Stimulated activated CD4-positive, alpha-beta T cell treated with anti-CD3 and anti-CD28 coated beads, Interleukin-15, amount 100 ng/mL, for 1 hour (primary cell): ENCODE measurements at places on chromosomes 1 and 21.
A peak's percentile ranks its signal among the peaks of the same experiment; 100 is the strongest.

DNA sequence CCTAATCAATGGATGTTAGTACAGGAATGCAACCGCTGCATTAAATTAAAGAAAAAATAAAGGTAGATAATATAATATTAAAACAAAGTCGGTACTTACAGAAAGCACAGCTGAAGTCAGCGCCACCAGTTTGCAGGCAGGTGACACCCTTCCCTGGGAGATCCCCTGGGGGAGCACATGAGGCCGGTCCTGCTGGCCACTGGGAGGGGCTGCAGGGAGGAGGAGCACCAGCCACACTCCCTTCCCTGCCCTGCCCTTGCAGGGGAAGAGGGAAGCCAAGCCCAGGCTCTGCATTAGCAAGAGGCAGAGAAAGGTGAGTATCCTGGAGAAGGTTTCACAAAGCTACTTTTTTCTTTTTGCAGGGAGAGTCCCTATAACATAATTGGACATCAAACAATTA is 507.0 kb downstream of the AJAP1 start:
- DNase-seq: no peak

GRCh38 chr1:178121883-178122282 is 28.0 kb downstream of the RASAL2 start:
- no peak for DNase-seq

- peak; percentile 26 for DNase-seq
Observed at GRCh38 chr1:42380586-42381279, at the start of gene RIMKLA. Gene RIMKLA (plus strand): TSS chr1:42380792. CDS start chr1:42380935, 143 bp downstream.

DNA sequence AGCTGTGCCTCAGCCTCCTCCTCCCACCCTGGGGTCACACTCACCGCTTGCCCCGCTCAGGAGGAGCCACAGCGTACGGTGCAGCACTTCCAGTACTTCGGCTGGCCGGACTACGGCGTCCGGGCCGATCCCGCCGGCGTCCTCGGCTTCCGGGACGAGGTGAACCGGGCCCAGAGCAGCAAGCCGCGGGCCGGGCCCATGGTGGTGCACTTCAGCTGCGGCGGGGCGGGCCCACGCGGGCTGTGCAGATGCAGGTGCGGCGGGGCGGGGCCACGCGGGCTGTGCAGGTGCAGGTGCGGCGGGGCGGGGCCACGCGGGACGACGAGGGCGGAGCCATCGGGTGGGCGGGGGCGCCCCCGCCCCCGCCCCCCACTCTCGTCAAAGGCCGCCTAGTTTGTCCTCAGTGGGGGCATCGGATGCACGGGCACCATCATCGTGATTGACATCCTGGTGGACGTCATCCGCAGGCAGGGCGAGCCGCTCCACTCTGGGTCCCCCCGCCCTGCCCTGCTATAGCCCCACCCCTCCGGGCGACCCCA is 5.5 kb downstream of the RNF223 start:
- no peak for DNase-seq

GRCh38 chr21:35984654-35985361 is 75.5 kb downstream of the SETD4 start:
- DNase-seq: no peak

GRCh38 chr1:154902938-154903566 is 33.0 kb upstream of the KCNN3 start:
- no peak for DNase-seq

DNA sequence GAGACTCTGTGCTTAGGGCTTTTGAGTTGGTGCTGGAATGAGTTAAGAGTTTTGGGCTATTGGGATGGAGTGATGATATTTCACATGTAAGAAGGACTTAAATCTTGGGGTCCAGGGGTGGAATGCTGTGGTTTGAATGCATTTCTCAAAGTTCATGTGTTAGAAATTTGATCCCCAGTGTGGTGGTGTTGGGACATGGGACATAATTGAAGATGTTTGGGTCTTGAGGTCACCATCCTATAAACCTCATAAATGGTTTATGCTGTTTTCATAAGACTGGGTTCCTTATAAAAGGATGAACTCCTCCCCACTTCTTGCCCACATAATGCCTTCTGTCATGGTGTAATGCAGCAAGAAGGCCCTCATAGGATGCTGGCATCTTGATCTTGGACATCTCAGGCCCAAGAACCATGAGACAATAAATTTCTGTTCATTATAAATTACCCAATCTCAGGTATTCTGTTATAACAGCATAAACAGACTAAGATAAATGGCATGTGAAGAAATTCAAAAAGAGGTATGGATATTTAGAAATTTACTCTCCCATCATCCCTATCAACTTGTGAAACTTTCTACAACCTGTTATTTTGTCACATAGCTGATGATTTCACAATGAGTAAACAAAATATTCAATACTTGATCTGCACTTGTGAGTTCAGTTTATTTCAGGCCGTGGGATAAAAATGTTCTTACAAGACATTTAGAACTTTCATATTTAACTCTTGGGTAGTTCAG is 48.0 kb upstream of the NEK7 start:
- no peak for DNase-seq

DNA sequence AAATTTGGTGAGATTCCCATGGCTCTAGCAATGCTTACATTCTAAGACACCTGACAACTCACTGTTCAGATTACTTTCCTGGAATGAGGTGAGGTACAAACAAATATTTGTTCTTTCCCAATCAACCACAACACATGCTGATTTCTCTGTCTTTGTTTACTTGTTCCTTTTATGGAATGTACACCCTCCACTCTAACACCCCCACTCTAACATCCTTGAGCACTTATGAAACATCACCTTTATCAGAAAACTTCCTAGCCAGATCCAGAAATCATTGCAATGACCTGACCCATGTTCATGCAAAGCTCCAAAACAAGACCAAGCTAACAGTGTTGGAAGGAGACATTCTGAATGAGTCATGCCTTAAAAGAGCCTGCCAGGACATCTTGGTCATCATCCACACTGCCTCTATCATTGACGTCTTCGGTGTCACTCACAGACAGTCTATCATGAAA is 35.5 kb downstream of the HSD3B1 start:
- DNase-seq: no peak

- DNase-seq: no peak
Observed at GRCh38 chr21:41610042-41610839, 102.3 kb upstream of the TMPRSS2 start.

GRCh38 chr1:216387782-216388181 is 35.5 kb downstream of the USH2A start:
- DNase-seq: no peak

GRCh38 chr1:177223359-177223758 is 52.6 kb downstream of the BRINP2 start:
- DNase-seq: no peak

- DNase-seq: no peak
Observed at GRCh38 chr1:234781241-234782065, 171.5 kb upstream of the IRF2BP2 start.

DNA sequence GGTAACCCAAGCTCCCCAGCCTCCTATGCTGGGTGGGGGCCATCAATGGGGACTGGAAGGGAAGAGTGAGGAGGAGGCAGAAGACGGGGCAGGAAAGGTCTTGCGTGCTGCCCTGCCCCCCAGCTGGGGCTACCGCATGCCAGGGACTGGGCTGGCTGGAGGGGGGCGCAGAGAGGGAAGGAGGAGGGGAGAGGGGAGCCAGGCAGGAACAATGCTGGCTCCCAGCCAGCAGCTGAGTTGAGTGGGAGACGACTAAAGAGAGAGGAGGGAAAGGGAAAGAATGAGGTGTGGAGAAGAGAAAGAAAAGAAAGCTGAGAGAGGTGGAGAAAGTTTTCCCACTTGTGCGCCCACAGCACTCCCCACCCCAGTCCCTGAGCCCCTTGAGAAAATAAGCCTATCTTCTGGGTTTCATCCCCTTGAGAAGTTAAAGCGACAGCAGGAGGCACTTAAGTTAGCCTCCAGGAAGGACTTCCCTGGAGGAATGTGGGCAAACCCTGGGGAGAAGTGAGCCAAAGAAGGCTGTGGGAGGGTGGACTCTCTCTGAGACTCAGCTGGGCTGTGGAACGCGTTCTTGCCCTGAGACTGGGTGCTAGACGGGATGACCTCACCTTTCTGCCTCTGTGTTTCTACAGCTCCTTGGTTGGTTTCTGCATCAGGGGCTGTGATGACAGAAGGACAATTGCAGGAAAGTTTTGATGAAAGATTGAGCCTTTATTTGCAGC is 12.9 kb upstream of the NES start:
- no peak for DNase-seq
